ENCODE measurements at places on chromosomes 6 and 20. TPM values are rescaled to one million over a fixed set of nuclear protein-coding genes. Genes with fewer than 3 reads are reported as not detected.

Gene BPIFB4
- not detected for total RNA-seq

Gene PRR18
- total RNA-seq: 0.23 TPM

Gene CLVS2
- total RNA-seq: 0.73 TPM

Gene FOXQ1
- total RNA-seq: not detected

Gene LAMA2
- total RNA-seq: 3.6 TPM

GRCh38 chr6:11197850-11198249 is 34.6 kb downstream of the NEDD9 start:
- H3K4me1 ChIP-seq: peaks cover 29% of the 10 kb centered on the region
- 0 out of 2 replicates have a peak overlapping the region, but pooled peaks have one; percentile 3 for H3K27ac ChIP-seq
- DNase-seq: no peak
- no peaks in the 10 kb centered on the region for H3K36me3 ChIP-seq
- H3K4me3 ChIP-seq: no peak overlapping the region

DNA sequence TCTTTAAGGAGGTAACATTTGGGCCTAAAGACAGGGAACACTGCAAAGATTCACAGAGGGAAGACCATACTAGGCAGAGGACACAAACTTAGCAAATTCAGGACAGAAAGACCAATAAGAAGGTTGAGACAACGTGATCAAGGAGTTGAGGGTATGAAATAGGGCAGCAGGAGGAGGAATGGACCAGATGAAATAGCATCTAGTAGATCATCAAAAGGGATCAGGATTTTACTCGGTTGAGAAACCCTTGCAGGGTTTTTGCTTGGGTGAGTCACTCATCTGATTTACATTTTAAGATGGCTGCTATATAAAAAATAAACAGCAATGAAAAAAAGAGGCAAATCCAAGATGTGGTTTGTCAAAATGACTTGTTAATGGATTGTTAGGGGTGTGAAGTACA is 4.7 kb downstream of the BCLAF1 start:
- no peak overlapping the region for H3K4me3 ChIP-seq
- no peak overlapping the region for H3K27ac ChIP-seq
- no peaks in the 10 kb centered on the region for H3K27me3 ChIP-seq
- DNase-seq: no peak
- H3K36me3 ChIP-seq: peaks cover 3% of the 10 kb centered on the region

DNA sequence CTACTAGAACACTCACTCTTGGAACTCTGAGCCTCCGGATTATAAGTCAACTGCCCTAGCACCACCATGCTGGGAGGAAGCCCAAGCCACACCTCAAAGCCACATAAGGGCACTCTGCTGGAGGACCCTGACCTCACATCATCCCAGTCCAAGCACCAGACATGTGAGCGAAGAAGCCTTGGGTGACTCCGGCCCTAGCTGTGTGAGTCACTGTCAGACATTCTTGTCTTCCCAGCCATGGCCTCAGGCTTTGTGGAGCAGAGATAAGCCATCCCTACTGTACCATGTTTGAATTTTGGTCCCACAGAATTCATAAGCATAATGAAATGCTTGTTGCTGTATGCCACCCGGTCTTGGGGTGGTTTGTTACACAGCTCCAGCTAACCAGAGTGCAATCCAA is 247.7 kb downstream of the SOD2 start:
- no peak overlapping the region for H3K27ac ChIP-seq
- H3K4me3 ChIP-seq: no peak overlapping the region
- DNase-seq: no peak
- no peaks in the 10 kb centered on the region for H3K4me1 ChIP-seq
- H3K27me3 ChIP-seq: no peaks in the 10 kb centered on the region
- H3K36me3 ChIP-seq: no peaks in the 10 kb centered on the region

GRCh38 chr6:114342086-114342825 is 567 bp downstream of the HS3ST5 start:
- DNase-seq: peak; percentile 81
- H3K4me1 ChIP-seq: no peaks in the 10 kb centered on the region
- H3K27me3 ChIP-seq: no peaks in the 10 kb centered on the region
- no peaks in the 10 kb centered on the region for H3K36me3 ChIP-seq
- peak overlapping the region; percentile 83 for H3K4me3 ChIP-seq

DNA sequence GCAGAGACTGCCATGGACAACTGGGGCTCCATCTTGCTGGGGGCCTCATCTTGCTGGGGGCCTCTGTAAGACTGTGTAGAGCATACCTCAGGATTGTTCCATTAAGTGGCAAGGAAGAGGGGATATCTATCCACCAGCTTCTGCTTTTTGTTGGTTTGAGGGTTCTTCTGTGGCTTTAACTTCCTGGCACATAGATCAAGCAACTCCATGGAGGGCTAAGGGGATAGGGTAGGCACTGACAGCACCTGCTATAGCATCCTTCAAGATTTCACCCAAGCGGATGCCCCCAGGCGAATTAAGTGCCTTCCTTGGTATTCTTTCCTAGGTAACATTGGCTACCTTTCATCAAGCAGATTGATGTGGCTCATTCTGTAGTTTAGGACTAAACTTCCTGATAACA is 3.8 kb upstream of the LRRN4 start:
- H3K36me3 ChIP-seq: no peaks in the 10 kb centered on the region
- peaks cover 16% of the 10 kb centered on the region for H3K27me3 ChIP-seq
- no peak overlapping the region for H3K4me3 ChIP-seq
- no peak overlapping the region for H3K27ac ChIP-seq
- no peaks in the 10 kb centered on the region for H3K4me1 ChIP-seq

GRCh38 chr6:28111964-28112363 is 12.4 kb upstream of the ZSCAN16 start:
- H3K4me1 ChIP-seq: no peaks in the 10 kb centered on the region
- no peak overlapping the region for H3K4me3 ChIP-seq
- no peak for DNase-seq
- H3K27me3 ChIP-seq: no peaks in the 10 kb centered on the region
- 0 out of 2 replicates have a peak, but pooled peaks cover 5% of the 10 kb centered on the region for H3K36me3 ChIP-seq

GRCh38 chr6:159978291-159979135 is 9.6 kb downstream of the IGF2R start:
- peaks cover 36% of the 10 kb centered on the region for H3K4me1 ChIP-seq
- no peaks in the 10 kb centered on the region for H3K27me3 ChIP-seq
- no peak overlapping the region for H3K27ac ChIP-seq
- no peak for DNase-seq
- peak overlapping the region; percentile 15 for H3K4me3 ChIP-seq

- H3K4me1 ChIP-seq: peaks cover 3% of the 10 kb centered on the region
- H3K4me3 ChIP-seq: no peak overlapping the region
- H3K36me3 ChIP-seq: peaks cover 4% of the 10 kb centered on the region
- H3K27ac ChIP-seq: no peak overlapping the region
- no peak for DNase-seq
- H3K27me3 ChIP-seq: no peaks in the 10 kb centered on the region
Measured at GRCh38 chr6:32168350-32168749, 4.0 kb downstream of the EGFL8 start.

DNA sequence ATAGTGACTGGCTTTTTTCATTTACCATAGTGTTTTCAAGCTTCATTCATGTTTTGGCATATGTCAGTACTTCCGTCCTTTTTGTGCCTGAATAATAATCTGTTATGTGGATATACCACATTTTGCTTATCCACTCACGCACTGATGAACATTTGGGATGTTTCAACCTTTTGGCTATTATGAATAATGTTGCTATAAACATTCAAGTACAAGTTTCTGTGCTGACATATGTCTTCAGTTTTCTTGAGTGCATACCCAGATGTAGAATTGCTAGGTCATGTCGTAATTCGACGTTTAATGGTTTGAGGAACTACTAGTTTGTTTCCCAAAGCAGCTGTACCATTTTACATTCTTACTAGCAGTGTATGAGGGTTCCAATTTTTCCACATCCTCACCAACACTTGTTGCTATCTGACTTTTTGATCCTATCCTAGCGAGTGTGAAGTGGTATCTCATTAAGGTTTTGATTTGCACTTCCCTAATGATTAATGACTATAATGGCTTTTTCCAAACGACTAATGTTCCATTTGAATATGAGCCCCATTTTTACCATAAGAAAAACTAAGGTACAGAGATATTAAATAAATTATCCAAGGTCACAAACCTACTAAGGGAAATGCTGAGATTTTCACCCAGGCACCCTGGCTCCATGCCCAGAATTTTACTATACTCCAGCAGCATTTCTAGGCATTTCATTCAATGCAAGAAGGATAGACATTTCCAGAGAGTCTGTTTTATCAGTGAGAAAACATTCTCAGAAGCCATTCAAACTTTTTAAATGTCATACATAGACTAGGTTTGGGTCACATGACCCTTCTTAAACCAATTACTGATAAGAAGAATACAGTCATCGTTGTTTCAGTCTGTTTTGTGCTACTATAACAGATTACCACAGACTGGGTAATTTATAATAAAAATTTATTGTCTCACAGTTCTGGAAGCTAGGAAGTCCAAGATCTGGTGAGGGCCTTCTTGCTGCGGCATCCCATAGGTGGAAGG is 71.1 kb upstream of the RUNX2 start:
- H3K27ac ChIP-seq: no peak overlapping the region
- H3K36me3 ChIP-seq: no peaks in the 10 kb centered on the region
- no peaks in the 10 kb centered on the region for H3K27me3 ChIP-seq
- no peaks in the 10 kb centered on the region for H3K4me1 ChIP-seq

DNA sequence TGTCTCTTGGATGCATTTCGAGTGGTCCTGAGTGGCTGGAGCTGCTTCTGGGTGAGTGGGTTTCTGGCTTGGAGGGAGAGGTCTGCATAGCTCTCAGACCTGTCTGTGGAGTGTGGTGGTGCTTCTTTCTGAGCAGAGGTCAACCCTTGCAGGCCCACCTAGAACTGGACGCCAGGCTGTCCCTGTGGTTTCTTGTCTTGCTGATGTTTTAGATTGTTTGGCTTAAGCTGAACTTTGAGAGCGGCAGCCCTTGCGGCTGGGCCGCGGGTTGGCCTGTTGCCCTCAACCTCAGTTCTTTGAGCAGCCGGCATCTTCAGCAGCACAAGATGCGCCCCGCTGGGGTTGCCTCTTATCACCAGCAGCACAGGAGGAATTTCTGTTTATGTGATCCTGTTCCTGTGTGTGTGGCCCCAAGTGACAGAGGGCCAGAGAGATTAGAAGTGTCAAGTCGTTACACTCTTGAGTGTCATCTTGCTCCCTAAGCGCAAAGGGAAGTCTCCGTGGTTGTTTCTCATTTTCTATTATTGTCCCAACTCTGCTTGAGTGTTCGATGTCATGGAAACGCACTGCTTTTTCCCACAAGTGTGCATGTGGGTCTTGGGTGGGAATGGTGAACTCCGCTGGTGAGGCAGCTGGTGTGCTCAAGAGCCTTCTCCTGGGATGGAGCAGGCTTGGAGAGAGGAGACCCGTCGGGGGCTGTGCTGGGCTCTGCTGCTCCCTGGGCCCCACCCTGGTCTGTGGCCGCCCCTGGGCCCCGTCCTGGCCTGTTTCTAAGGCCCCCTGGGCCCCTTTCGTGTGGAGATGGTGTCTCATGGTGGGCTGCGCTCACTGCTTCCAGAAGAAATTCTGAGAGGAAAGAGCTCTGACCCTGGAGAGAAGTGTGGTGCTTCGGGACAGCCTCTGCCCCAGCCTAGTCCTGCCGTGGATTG is 20.1 kb upstream of the SLC22A1 start:
- DNase-seq: no peak
- H3K4me3 ChIP-seq: no peak overlapping the region
- H3K27me3 ChIP-seq: no peaks in the 10 kb centered on the region
- no peaks in the 10 kb centered on the region for H3K4me1 ChIP-seq

GRCh38 chr6:5497896-5498578 is 236.7 kb downstream of the FARS2 start:
- H3K4me1 ChIP-seq: peaks cover 2% of the 10 kb centered on the region
- H3K27ac ChIP-seq: no peak overlapping the region
- DNase-seq: no peak
- H3K27me3 ChIP-seq: no peaks in the 10 kb centered on the region
- H3K4me3 ChIP-seq: no peak overlapping the region
- no peaks in the 10 kb centered on the region for H3K36me3 ChIP-seq

DNA sequence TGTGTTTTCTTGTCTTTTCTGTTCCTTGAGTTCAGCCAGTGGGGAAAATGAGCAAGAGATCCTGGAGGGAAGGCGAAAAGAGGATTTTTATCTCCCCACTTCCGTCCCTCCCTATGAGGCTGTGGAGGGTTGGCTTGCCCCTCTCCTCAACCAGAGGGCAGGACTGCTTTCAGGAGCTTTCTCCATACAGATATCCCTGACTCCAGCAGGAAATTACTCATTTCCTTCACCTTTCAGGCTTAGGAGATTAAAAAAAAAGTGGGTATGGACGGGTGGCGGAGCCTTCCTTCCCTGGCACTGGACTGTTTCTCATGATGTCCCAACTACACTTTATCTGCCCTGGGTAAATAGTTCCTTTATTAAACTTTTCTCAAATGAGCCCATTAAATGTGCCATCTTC is 241.2 kb downstream of the FRK start:
- no peaks in the 10 kb centered on the region for H3K27me3 ChIP-seq
- H3K27ac ChIP-seq: no peak overlapping the region
- H3K4me1 ChIP-seq: no peaks in the 10 kb centered on the region
- H3K4me3 ChIP-seq: no peak overlapping the region
- no peaks in the 10 kb centered on the region for H3K36me3 ChIP-seq

GRCh38 chr6:30520522-30520921 is 31.2 kb downstream of the HLA-E start:
- no peaks in the 10 kb centered on the region for H3K27me3 ChIP-seq
- no peaks in the 10 kb centered on the region for H3K4me1 ChIP-seq
- H3K36me3 ChIP-seq: no peaks in the 10 kb centered on the region
- H3K4me3 ChIP-seq: no peak overlapping the region
- H3K27ac ChIP-seq: no peak overlapping the region
- DNase-seq: no peak

DNA sequence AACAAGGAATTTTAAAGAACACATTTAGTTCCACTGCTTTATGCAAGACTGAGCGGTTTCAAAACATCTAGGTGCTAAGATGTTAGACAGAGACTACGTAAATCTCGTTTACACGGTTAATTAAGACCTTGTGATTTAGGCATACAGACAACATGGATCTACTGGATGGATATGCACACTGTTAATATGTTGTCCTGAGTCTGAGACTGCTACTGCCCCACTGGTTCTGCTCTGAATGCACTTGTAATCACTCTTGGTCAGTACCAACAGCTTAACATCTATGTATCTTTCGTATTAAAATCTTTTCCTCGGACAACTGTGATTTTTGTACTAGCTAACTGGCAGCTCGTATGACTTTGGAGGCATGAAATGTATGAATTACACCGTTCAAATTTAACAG is 3.1 kb downstream of the MAN1A1 start:
- no peak overlapping the region for H3K4me3 ChIP-seq
- DNase-seq: no peak
- H3K36me3 ChIP-seq: no peaks in the 10 kb centered on the region
- H3K27me3 ChIP-seq: no peaks in the 10 kb centered on the region
- no peak overlapping the region for H3K27ac ChIP-seq
- H3K4me1 ChIP-seq: peaks cover 3% of the 10 kb centered on the region
